ENCODE measurements at places on chromosomes 1 and 21.

GRCh38 chr1:47418681-47419325, 2.7 kb downstream of the FOXE3 start:
- no peak for DNase-seq

GRCh38 chr1:90200646-90201205, 205.8 kb downstream of the ZNF326 start:
- no peak for DNase-seq

DNA sequence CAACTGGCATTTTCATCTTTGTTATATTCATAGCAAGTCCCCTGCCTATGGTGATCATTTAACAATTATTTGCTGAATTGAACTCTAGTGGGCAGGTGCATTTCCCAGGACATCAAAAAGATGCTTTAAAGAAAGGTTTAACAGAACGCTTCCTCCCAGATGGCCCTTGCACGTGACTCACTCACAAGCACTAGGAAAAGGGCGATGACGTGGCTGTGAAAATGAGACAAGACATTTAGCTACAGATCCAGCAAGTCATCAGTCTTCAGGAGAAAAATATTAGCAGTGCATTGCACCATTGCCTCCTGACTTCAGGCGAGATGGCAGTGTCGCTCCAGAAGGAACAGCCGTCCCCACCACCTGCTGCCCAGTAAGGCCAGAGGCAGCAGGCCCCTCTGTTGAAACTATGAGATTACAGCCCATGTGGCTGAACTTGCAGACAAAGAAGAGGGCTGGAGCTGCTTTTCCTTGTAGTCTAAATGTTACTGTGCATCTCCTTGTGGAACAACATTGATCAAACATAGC, 37.2 kb downstream of the DSCAM start:
- DNase-seq: no peak

DNA sequence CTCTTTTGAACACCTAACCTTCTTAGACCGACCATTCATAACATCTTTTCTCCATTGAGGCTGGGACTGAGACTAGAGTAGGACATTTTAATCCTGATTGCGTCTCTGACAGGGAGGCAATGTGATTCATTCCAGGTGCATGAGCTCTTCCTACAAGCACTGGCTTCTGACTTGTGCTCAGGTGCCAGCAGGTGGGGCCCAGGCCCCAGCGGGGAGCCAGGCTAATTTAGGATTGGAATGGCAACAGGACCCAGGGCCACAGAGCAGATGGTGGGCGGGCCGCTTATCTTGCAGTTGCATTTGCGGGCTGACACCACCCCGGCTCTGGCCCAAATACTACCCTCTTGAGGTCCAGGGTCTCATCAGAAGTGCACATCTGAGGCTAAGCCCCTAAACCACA, 4.1 kb downstream of the GPA33 start:
- DNase-seq: no peak

GRCh38 chr1:68358439-68358838, 91.3 kb downstream of the RPE65 start:
- DNase-seq: peak; percentile 12
